Natural killer cell (primary cell): ENCODE measurements at places on chromosomes 13 and 19. TPM values are rescaled to one million over a fixed set of nuclear protein-coding genes. Genes with fewer than 3 reads are reported as not detected.

- no peak for DNase-seq
Observed at GRCh38 chr13:30776661-30777060, 41.3 kb downstream of the ALOX5AP start.

- DNase-seq, result no peak
Observed at GRCh38 chr13:91719033-91719432, 320.6 kb downstream of the GPC5 start.

- DNase-seq, result peak; percentile 46
Observed at GRCh38 chr19:44576843-44577565, 36.4 kb upstream of the IGSF23 start.

GRCh38 chr19:47427241-47428176, 8.2 kb upstream of the MEIS3 start:
- peak; percentile 84 for DNase-seq

DNA sequence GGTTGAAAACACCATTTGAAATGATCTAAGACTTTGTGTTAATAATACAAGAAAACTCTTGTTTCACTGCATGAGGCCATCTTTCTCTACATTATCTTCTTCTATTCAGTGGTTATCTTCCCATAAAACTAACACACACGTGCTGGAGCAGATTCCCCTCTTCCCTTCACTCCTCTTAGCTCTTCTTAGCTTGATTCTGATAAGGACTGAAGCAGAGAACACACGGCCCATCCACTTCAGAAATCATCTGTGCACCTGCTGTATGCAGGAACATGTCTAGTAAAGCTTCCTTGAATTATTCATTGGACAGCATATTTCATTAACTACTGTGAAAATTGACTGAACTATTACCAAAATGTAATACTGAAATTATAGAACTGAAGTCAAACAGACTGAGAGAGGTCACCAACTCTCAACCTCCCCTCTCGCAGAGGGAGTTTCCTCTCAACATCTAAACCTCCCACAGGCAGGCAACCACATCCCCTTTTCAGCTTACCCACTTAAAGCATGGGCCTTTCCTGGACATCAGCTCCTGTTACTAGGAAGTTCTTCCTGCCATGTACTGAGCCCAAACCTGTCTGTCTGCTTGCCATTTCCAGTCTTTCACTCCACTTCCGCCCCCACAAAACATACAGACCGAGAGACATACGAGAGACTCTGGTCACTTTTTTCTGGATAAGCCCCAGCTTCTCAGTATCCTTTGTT, 113.9 kb downstream of the CRYL1 start:
- DNase-seq, result no peak

DNA sequence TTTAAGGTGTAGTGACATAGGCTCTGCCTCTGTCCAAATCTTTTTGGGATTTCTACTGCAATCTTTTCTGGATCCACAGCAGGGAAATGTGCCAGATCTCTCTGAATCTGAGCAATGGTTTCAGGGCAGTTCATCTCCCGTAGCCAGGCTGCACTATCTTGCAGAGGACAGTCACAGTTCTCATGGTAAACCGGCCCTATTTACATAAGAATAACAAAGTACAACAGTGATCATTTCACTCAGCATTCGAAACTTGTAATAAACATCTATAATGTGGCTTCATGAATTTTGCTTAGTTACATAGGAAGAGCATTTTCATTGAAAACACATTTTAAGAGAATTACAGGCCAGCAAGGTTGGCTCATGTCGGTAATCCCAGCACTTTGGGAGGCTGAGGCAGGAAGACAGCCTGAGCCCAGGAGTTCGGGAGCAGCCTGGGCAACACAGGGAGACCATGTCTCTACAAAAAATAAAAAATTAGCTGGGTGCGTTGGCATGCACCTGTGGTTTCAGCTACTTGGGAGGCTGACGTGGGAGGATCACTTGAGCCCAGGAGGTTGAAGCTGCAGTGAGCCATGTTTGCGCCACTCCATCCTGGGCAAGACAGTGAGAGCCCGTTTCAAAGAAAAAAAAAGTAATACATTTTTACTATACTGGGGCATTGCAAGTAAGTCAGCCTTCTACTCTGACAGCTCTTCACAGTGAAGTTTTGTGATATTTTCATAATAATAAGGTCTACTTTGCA, 5.0 kb downstream of the POGLUT2 start:
- no peak for DNase-seq

DNA sequence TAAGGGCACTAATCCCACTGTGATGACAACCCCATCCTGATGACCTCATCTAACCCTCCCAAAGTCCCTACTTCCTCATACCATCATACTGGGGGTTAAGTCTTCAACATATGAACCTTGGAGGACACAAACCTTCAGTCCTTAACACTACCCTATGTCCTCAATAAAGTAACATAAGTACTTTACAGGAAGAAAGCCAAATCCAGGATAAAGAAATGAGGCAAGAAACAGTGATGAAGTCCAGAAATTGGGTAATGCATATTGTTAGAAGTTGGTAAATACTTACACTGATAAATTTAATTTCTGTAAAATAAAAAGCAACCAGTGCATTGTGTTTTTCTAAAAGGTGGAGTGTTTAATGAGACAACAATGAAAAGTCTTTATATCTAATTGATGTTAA, 284.8 kb upstream of the SOX21 start:
- DNase-seq, result no peak

DNA sequence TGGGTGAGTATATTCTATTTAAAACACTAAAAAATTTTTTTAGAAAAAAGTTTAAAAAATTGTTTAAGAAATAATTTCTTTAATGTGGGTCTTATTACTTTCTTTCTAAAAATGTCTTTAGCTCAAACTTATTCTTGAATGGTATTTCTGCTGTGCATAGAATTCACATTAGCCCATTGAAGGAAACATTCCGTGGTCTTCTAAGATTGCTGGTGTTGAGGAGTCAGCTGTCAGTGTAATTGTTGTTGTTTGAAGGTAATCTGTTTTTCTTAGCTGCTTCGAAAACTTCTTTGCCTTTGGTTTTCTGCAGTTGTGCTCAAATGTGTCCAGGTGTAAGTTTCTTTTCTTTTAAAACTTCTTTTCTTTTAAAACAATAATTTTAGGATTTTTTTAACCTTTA, 85.4 kb upstream of the KLF12 start:
- DNase-seq, result no peak

DNA sequence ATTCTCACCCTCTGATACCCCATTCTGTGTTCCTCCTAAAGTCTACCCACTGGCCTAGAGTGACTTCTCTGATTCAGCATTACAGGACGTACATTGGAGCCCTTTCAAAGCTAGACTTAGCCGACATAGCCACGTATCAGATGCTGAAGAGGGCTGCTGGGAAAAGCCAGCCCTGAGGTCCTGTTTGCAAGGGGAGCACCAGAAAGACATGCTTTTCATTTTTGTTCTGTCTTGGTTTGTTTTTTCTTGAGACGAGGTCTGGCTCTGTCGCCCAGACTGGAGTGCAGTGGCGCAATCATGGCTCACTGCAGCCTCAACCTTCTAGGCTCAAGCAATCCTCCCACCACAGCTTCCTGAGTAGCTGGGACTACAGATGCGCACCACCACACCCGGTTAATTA, 6.3 kb upstream of the ZSWIM4 start:
- peak; percentile 30 for DNase-seq

- no peak for DNase-seq
Observed at GRCh38 chr19:16892436-16892835, 3.6 kb downstream of the F2RL3 start.

- DNase-seq, result no peak
Observed at GRCh38 chr13:72823081-72823480, 41.1 kb downstream of the PIBF1 start.

DNA sequence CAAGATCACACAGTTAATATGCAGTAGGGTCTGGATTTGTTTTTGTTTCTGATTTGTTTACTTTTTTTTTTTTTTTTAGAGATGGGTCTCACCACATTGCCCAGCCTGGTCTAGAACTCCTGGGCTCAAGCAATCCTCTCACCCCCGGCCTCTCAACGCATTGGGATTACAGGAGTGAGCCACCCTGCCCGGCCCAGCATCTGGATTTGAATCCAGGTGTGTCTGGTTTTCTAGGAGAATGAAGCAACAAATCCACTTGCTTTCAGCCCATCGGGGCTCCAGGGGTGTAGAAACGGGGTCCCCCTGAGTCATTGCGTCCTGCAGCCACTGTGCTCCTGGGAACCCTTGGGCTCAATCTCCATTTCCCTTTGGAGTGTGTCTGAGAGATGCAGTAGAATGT, 6.6 kb downstream of the CACNG8 start:
- no peak for DNase-seq

DNA sequence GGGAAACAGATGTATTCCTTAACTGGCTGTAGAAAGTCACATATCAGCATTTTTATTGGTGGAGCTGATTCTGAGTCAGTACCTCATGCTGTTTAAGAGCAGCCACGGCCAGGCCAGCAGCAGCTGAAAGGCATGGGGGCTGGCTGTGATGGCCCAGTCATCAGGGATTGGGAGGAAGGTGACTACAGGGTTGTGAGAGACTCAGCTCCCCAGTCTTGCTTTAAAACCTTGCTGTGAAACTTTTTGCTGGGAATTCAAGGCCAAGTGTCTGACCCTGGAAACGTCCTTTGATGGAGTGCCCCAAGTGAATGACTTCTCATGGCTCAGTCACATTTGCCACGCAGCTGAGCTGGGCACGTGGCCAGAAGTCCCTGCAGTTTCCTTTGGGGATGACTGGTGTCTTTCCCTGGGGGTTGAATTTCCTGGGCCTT, 39.1 kb upstream of the RNF113B start:
- no peak for DNase-seq

DNA sequence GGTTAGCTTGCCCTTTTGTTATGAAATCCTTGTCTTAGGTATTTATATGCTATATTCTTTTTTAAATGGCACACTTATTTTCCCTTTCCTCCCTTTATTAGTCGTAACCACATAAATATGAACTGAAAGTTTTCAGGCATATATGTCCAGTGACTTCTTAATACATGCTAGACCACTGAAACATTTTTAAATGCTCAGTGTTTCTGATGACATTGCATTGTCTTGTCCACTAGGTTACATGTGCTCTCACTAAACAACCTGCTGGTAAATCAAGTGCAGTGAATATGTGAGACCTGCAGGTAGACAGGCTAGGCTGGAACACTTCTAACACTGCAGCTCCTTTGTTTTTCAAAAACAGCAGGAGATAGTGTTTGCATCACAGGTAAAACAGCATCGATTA, 332.6 kb upstream of the DACH1 start:
- DNase-seq, result no peak

DNA sequence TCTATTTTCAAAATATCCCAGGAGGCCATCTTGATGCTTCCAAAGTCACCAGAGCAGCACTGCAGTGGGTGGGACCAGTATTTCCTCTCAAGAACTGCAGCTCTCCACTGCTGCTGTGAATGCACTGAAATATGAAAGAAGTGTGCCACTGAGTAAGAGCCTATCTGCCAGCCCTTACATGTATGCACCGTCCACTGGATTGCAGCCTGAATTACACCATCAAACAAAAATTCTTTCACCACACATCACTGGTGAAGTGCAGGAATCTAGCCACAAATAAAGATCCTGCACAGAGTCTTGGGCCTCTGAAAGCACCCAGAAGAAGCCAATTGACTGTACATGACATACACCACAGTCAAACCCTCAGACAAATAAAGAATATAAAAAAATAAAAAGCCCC, 249.0 kb downstream of the LHFPL6 start:
- no peak for DNase-seq

DNA sequence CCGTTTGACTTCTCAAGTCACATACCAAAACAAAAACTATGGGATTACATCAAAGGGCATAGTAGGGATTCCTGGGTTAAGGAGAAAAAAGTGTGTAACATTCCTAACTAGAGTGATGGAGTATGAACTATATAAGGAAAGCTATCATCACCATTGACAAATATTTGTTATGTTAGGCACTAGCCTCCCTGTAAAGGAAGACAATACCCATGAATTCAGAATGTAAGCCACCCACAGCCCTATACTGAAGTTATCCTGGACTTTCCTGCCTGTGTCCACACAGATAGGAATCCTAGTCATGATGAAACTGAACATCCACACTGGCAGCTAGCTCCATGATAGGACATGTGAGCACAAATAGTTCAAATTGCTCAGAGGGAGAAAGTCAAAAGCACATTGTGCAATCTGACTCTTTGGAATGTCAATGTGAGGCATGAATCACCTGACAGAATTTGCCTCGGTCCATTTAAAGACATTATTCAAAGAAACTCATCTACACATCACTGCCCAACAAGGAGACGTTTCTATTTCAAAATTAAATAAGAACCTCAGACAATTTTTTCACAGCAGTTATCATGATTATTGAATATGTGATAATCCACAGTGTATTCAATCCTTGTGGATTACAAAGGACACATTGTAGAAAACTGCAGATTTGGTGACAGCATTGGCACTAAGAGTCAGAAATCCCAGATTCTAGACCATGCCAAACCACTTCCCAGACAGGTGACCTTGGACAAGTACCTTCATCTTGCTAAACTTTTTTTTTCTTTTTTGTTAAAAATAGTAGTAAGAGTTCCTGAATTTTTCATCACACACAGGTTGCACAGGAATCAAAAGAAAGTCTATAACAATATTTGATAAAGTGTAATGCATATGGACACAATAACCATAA, 529.3 kb downstream of the IRS2 start:
- no peak for DNase-seq

- DNase-seq, result no peak
Observed at GRCh38 chr13:101785858-101786257, 333.4 kb downstream of the ITGBL1 start.

- DNase-seq, result no peak
Observed at GRCh38 chr19:31659897-31660210, 310.6 kb upstream of the TSHZ3 start.

DNA sequence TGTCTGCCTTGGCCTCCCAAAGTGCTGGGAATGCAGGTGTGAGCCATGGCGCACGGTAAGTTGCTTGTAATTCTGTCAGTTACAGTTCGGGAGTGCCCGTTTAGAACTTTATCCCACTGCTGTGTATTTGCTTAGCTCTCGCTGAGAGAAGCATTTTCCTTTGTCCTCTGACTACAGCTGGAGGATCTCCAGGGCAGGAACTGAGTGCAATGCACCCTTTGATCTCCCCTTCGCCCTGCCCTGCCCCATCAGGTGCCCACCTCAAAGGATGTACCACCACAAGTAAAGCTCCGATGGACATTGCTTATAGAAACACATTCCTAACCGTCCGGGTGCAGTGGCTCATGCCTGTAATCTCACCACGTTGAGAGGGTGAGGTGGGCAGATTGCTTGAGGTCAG, 6.5 kb downstream of the BRME1 start:
- DNase-seq, result no peak

DNA sequence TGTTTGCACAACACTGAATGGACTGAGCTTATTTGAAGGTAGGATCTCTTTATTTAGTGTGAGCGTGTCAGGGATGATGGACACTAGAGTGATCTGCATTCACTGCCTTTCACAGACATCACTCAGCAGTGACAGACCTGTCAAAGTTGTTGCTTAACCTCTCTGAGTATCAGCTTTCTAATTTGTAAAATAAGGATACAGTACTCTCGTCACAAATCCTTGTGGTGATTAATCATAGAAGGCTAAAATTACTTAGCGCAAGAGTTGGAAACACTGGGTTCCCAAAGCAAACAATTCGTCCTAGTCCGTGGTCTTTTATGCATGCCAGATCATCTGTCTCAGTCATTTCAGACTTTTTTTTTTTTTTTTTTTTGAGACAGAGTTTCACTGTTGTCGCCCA, 16.6 kb downstream of the CARD8 start:
- no peak for DNase-seq

ACP5 gene
- total RNA-seq, result 18.8 TPM

ZNF418 gene
- 4.3 TPM for total RNA-seq

RFXAP gene
- 13.3 TPM for total RNA-seq

TMEM221 gene
- not detected for total RNA-seq

SIGLECL1 gene
- total RNA-seq, result not detected

ZNF724 gene
- 4.5 TPM for total RNA-seq
